OCI-LY7 (cell line): ENCODE measurements at places on chromosomes 1 and 21.

DNA sequence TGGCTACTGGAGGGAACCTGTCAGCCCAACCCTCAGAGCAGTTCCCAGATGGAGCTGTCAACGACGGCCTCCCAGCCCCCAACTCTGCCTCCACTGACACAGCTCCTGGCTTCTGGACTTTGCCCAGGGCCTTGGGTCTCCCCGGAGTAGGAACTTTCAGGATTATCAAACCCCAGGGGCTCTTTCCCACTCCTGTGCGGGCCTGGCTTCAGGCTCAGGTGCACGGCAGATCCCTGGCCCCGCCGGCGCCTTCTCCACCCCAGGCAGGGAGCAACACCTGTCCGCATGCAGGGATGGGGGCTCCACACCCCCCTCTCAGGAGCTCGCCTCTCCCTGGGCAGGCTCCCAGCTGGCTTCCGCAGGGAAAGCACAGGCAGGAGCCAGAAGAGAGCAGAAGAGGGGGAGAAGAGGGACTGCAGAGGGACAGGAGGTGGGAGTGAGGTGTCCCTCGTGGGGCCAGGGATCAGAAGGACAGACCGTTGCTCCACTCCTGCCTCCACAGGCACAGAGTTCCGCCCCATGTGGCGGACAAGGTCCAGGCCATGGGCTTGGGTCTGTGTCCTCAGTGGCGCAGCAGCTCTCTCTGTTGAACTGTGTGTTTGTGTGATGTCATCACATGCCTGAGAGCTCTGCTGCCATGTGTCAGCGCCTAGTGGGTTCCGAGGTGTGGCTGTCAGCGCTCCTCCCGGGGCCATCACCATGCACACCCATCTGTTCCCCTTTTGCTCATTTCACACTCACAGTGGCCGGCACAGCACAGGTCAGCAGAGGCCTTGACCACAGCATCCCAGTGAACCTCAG is 107.7 kb downstream of the PDE9A start:
- DNase-seq: no peak

- no peak for DNase-seq
These were observed 72.1 kb downstream of the BACE2 start for GRCh38 chr21:41240040-41240439.

DNA sequence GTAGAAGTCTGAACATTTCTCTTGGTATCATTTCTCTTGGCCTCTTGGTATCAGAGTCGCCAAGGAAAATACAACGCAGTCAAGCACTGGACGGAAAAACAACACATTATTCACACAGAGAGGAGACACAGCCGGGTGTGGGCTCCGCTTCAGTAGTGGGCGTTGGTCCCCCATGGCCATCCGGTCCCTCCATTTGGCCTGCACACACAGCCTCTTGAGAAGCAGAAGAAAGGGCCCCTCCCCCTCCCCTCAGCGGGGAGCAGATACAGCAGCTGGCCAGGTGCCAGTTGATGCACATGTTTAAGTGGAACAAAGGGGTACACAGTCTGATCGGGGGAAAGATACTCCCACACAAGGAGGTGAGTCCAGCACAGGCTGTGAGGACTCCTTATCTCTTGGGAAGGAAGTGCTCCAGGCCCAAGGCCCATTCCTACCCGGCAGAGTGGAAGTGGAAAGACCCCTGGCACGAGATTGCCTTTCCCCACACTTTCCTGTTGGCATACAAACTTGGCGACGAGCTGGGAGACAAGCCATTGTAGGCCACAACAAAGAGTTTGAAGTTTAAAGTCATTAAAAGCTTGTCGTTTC is 311.3 kb downstream of the FAM72C start:
- no peak for DNase-seq

- DNase-seq: no peak
These were observed 1343.3 kb upstream of the ADGRL2 start for GRCh38 chr1:80457409-80457808.

- no peak for DNase-seq
These were observed 35.6 kb downstream of the COL6A1 start for GRCh38 chr21:46017148-46017547.
